ENCODE measurements at places on chromosomes 6 and 20. TPM values are rescaled to one million over a fixed set of nuclear protein-coding genes. Genes with fewer than 3 reads are reported as not detected.

Gene NKAIN2
- 0.20 TPM for total RNA-seq

Gene CUL7
- total RNA-seq, result 9.6 TPM

Gene SCRT2
- not detected for total RNA-seq

Gene COL9A3
- total RNA-seq, result 2.9 TPM

DNA sequence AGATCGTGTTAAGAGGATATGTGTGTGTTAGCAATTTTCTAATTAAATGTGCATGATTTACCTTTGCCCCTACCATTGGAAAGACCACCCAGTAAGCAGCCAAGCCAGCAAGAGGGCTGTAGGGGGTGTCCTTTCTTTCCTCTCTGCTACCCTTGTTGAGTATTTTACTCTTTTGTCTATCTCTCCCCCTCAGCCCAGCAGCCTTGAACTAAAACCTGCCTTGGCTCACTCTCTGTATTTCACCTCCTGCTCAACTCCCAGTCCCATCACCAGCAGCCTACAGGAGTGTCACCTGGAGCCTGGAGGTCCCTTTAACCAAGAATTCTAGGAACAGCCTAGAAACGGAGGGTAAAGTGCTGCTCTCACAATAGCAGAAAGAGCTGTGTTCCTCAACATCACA, 81.0 kb downstream of the HIVEP2 start:
- no peak for DNase-seq

GRCh38 chr20:382291-383115, 1.9 kb downstream of the TRIB3 start:
- DNase-seq, result no peak

- DNase-seq, result no peak
These were observed 148.4 kb upstream of the FOXQ1 start for GRCh38 chr6:1163501-1163900.

GRCh38 chr20:3711484-3711941, 887 bp downstream of the SIGLEC1 start:
- no peak for DNase-seq

DNA sequence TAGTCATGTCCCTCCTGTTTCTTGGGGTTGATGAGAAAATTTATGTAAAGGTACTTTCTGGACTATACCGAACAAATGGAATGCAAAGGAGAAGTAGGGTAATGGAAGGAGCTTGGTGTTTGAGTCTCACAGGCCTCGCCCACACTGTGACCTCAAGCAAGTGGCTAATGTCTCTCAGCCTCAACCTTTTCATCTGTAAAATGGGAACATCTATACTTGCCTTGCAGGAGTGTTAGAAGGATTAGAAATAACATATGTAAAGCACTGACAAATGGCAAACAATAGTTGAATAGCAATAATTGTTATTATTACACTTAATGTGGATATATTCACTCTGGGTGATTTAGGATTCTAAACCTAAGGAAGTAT, 8.9 kb upstream of the PKIG start:
- DNase-seq, result no peak

DNA sequence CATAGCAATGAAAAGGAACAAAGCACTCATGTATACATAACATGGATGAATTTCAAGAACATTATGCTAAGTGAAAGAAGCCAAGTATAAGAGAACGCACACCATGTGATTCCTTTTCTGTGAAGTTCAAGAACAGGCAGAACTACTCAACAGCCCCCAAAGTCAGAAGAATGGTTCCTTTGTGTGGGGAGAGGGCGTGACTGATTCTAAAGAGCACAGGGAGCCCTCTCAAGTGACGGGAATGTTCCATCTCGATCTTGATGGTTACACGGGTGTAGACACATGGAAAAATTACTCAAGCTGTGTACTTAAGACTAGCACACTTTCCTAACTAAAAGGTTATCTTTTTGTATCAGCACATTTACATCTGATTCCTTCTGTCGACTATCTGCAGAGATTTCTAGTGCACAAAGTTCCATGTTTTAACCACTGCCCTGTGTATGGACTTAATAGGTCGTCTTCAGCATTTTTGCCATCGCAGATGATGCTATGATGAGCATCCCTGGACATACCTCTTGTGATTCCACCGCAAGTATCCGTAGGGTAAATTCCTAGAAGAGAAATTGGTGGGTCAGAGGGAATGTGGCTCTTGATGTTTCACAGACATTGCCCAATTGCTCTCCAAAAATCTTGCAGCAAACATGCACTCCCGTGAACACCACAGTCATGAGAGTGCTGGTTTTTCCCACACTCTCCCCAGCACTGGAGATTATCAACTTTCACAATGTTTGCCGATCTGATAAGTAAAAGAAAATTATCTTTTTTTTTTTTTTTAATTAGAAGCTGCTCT, 279.3 kb downstream of the BMP7 start:
- no peak for DNase-seq

Data from left ventricle myocardium superior (tissue), 1 donor.